ENCODE measurements at places on chromosomes 1 and 21. TPM values are rescaled to one million over a fixed set of nuclear protein-coding genes. Genes with fewer than 3 reads are reported as not detected.

CCDC190 gene
- 0.11 TPM for total RNA-seq

LRRC53 gene
- not detected for total RNA-seq

ACTL8 gene
- total RNA-seq, result 0.12 TPM

BEND5 gene
- not detected for total RNA-seq

HSD3B1 gene
- not detected for total RNA-seq

CRP gene
- total RNA-seq, result not detected

OPRD1 gene
- not detected for total RNA-seq

C1orf141 gene
- total RNA-seq, result not detected

RSPH1 gene
- not detected for total RNA-seq

LPGAT1 gene
- 60.0 TPM for total RNA-seq

CD1B gene
- total RNA-seq, result not detected

BARHL2 gene
- total RNA-seq, result not detected

S100A5 gene
- 0.66 TPM for total RNA-seq

PLA2G2D gene
- total RNA-seq, result not detected

TMEM54 gene
- 53.0 TPM for total RNA-seq

MCOLN2 gene
- total RNA-seq, result 2.7 TPM

FCMR gene
- total RNA-seq, result 0.37 TPM

KCNC4 gene
- 10.9 TPM for total RNA-seq

AIRE gene
- total RNA-seq, result under 0.01 TPM

TBX15 gene
- not detected for total RNA-seq

ACKR1 gene
- not detected for total RNA-seq

FHAD1 gene
- 0.55 TPM for total RNA-seq

LAMC2 gene
- 1.4 TPM for total RNA-seq

GPR153 gene
- total RNA-seq, result 3.0 TPM

SPRR3 gene
- not detected for total RNA-seq

DPT gene
- total RNA-seq, result not detected

EPHX1 gene
- total RNA-seq, result 8.0 TPM

DCST1 gene
- total RNA-seq, result not detected

TINAGL1 gene
- 3.4 TPM for total RNA-seq

SNX27 gene
- 36.2 TPM for total RNA-seq

NFASC gene
- total RNA-seq, result 53.6 TPM

CNKSR1 gene
- total RNA-seq, result 0.22 TPM

COL11A1 gene
- 121 TPM for total RNA-seq

SYTL1 gene
- 0.11 TPM for total RNA-seq

ZNF593OS gene
- not detected for total RNA-seq

ATP6V1G3 gene
- not detected for total RNA-seq

PI4KB gene
- total RNA-seq, result 74.1 TPM

GBP7 gene
- 0.12 TPM for total RNA-seq

VTCN1 gene
- not detected for total RNA-seq

LEFTY1 gene
- total RNA-seq, result not detected

OR6N1 gene
- not detected for total RNA-seq

PARK7 gene
- 275 TPM for total RNA-seq

NIT1 gene
- 25.6 TPM for total RNA-seq

NBPF6 gene
- not detected for total RNA-seq

LRRC71 gene
- total RNA-seq, result not detected

KRTAP13-2 gene
- total RNA-seq, result not detected

SLC35F3 gene
- 0.12 TPM for total RNA-seq

CALML6 gene
- total RNA-seq, result 0.22 TPM

GRIK1 gene
- total RNA-seq, result not detected

SERPINC1 gene
- 0.12 TPM for total RNA-seq

NR1I3 gene
- not detected for total RNA-seq

All from uterine smooth muscle cell (primary cell).